ENCODE measurements at places on chromosomes 2 and 18. TPM values are rescaled to one million over a fixed set of nuclear protein-coding genes. Genes with fewer than 3 reads are reported as not detected.

Gene RAB6C
- not detected for total RNA-seq

Gene IGFBP5
- total RNA-seq, result not detected

Gene GALR1
- not detected for total RNA-seq

Gene NRP2
- 149 TPM for total RNA-seq

Gene UCN
- not detected for total RNA-seq

Gene B3GNT7
- total RNA-seq, result 1.2 TPM

Gene SKOR2
- not detected for total RNA-seq

Gene CFAP65
- not detected for total RNA-seq

Gene ITPRIPL1
- total RNA-seq, result 4.6 TPM

Gene SCN2A
- not detected for total RNA-seq

Gene FOXD4L1
- total RNA-seq, result 0.18 TPM

Gene DPYSL5
- total RNA-seq, result not detected
